Jurkat, Clone E6-1 (cell line): ENCODE measurements at places on chromosomes 6 and 20.

DNA sequence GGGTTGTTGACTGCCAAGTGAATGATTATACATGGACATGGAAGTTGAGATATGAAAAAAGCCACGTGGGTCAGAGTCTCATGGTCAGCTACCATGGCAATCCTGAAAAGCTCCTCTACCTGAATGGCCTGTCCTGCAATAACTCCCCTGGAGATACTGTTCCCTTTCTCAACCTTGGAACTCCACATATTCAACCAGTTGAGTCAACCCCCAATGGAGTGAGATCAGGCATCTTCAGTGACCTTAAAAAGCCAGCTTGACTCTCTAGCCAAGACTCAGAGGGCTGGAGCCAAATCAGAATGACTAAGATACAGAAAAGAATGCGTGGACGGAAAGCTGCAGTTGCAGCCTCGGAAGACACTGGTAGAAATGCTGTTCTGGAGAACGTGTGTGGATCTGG is 341.3 kb downstream of the FOXA2 start:
- no peak for DNase-seq

DNA sequence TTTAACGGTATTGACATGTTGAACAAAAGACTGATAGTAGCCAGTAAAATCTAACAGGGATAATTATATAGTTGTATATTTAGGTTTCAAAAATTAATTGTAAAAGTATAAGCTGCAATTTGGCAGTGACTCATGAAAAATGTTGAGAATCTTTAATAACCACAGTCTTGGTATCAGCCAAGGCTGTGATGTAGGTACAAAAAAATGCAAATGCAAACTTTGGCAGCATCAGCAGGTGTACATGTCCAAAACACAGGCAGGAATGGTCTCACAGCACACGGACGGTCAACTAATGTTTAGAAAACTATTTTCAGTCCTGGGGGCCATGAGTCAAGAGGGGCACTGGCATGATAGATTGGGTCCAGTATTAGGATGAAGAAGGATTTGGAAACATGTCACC is 58.5 kb upstream of the BEND3 start:
- no peak for DNase-seq

GRCh38 chr20:924639-925038 is 8.5 kb upstream of the ANGPT4 start:
- DNase-seq = no peak

GRCh38 chr6:157436219-157436943 is 55.4 kb downstream of the ZDHHC14 start:
- DNase-seq = no peak

DNA sequence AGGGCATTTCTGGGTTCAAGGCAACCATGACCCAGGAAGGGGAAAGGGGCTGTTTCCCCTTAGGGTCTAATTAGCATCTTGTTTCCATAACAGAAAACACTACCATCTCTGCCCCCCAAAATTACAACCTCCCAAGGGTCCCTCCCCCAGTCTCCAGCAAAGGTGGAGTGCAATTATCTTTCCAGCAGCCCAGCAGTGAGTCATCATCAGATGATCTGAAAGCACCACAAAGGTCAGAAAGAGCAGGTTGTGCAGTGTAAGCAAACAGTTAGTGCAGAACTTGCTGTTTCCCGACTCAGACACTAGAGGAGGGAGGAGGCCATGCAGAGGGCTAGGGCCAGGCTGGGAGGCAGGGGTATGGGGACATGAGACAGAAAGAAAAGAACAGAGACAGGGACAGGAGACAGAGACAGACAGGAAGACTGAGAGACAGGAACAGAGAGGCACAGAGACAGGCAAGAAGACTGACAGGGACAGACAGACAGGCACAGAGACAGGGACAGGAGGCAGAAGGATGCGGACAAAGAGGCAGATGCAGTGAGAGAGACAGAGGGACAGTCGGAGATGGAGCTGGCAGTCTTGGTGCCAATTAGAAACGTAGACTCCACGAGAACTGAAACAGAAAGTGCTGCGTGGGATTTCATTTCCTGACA is 62.5 kb downstream of the PYGB start:
- DNase-seq = peak; percentile 40

DNA sequence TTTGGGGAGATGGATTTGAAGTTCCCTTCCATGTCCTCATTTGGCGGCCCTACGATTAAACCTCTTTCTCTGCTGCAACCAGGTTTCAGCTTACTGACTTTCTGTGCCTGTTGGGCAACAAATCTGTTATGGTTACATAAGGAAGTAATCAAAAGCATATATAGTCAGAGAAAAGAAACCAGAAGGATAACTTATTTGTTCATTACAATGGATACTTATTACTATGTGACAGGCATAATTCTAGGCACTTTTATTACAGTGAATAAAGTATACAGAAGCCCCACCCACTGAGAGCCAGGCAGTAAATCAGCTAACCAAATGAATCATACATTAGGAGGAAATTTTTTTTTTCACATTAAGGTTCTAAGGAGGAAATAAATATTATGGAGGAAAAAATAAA is 9.6 kb upstream of the TRIM31 start:
- no peak for DNase-seq

GRCh38 chr6:144935181-144935580 is 650.0 kb downstream of the UTRN start:
- DNase-seq = no peak
